H7 (cell line): ENCODE measurements at places on chromosomes 3 and 15.

- no peak for DNase-seq
Observed at GRCh38 chr3:158160958-158161357, 51.1 kb downstream of the RSRC1 start.

DNA sequence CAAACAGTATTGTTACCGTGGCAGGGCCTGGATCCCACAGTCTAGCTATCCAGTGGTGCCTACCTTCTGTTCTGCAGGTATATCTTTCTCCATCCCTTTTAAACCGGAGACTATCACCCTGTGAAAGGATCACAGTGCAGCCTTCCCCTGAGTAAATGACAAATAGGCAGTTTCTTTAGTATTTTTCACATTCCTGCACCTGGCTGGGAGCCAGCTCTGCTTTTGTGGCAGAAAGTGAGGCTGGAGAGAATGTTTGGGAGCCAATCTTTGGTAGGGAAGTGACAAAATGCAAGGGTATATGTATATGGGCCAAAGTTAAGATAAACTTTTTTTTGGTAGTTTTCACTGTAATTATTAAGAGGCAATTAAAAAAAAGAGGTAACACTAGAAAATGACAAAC is 54.8 kb downstream of the ARHGEF26 start:
- no peak for DNase-seq

DNA sequence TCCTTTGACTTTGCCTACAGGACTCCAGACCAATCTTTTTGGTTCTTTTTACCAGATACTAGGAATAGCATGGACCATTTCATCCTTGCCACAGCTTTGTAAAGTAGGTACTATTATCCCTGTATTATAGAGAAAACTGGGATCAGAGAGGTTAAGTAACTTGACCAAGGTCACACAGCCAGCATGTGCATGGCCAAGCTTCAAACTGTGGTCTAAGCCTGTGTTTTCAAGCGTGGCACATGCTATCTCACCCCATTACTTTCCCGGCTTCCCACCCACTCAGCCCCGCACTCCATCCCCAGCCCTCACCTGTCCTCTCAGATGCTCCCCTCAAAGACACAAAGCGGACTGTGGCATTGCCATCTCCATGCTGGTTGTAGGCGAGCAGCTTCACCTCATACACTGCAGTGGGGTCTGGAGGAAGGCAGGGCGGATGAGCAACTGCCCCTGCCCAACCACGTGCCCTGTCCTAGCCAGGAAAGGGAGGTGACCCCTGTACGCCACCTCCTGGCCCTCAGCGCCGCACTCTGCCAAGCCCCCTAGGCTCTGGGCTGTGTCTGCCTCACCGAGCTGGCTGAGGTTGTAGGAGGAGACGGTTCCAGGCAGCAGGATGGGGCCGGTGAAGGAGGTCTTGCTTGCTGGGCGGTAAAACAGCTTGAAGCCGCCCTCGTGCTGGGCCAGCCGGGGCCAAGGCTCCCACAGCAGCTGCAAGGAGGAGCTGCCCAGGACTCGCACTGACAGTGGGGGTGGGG is 25.7 kb downstream of the RNU5B-1 start:
- peak; percentile 66 for DNase-seq

- DNase-seq = no peak
Observed at GRCh38 chr3:177196008-177196455, 1.2 kb downstream of the TBL1XR1 start.

GRCh38 chr3:170330366-170330765 is 27.1 kb upstream of the SKIL start:
- no peak for DNase-seq

DNA sequence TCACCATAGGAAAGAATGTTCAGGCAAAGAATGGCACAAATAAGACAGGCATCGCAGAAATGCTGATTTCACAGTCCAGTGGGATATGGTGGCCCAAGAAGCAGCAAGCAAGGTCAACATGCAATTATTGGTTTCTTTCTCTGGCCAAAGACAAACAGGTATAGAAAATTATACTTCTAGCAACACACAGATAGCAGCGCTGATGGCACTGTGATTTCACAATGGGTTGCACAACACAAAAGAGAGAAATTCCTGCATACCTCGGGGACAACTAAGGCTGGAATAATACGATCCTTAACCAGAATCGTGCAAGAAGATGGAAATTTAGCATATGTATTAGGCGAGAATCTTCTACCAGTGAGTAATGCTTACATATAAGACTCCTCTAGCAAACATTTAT is 76.3 kb upstream of the NR2F2 start:
- no peak for DNase-seq

GRCh38 chr15:98610991-98611390 is 37.3 kb upstream of the IGF1R start:
- no peak for DNase-seq
